Suppressor macrophage (primary cell): ENCODE measurements at places on chromosomes 2 and 18.

DNA sequence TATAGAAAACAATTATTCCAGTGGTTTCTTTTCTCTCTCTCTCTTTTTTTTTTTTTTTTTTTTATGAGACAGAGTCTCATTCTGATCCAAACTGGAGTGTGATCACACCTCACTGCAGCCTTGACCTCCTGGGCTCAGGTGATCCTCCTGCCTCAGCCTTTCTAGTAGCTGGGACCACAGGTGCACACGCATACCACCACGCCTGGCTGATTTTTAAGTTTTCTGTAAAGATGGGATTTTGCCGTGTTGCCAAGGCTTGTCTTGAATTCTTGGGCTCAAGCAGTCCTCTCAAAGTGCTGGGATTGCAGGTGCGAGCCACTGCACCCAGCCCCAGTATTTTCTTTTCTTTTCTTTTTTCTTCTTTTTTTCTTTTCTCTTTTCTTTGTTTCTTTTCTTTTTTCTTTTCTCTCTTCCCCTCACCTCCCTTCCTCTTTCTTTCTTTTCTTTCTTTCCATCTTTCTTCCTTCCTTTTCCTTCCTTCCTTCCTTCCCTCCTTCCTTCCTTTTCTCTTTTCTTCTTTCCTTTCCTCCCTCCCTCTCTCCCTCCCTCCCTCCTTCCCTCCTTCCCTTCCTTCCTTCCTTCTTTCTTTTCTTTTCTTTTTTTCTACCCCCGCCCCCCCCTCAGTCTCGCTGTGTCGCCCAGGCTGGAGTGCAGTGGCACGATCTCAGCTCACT, 76.9 kb downstream of the ZNF532 start:
- DNase-seq: no peak

DNA sequence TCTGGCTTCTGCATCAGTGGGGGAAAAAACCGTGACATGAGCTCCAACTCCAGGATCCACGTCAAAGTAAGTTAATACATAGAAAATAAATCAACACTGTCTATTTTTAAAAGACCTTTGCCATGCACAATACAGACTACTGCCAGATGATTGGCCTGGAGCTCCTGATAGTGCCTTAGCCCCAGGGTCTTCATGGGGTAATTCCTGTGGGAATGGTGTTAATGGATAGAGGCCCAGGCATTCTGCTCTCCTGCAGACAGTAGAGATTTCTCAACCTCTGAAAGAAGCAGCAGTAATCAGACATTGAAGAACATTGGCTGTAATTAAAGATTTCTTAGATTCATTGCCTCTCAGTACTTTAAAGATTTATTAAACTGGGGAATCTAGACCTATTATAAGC, 4.3 kb upstream of the PLCL1 start:
- DNase-seq: no peak

DNA sequence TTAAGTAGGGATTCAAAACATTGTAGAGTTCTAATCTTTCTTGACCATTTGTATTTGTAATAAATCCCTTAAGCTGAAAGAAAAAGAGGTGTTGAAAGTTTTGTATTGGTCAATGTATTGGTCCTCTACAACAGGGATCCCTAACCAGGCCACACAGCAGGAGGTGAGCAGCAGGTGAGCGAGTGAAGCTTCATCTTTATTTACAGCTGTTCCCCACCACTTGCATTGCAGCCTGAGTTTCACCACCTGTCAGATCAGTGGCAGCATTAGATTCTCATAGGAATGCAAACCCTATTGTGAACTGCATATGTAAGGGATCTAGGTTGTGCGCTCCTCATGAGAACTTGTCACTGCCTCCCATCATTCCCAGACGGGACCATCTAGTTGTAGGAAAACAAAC, 715.7 kb upstream of the NXPH2 start:
- DNase-seq: no peak

DNA sequence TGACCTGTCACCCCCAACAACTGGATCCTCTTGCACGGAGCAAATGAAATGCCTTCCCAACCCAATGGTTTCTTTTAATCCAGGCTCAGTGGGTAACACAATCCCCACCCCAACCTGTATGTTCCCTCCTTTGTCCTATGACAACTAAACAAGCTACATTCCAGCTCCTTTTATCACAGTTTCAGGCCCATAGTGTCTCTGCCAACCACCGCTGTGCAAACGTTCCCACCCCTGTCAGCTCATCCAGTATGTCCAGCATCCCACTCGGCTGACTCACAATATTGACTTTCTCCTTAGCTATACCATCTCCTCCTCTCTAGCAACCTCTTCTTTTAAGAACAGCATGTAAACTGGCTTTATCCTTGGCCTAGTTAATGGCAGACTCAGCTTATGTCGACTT, 117.9 kb upstream of the PPP1CB start:
- no peak for DNase-seq
